ENCODE measurements at places on chromosomes 4 and X.

GRCh38 chr4:161990721-161991120 lies 173.1 kb downstream of the FSTL5 start:
- DNase-seq: no peak

DNA sequence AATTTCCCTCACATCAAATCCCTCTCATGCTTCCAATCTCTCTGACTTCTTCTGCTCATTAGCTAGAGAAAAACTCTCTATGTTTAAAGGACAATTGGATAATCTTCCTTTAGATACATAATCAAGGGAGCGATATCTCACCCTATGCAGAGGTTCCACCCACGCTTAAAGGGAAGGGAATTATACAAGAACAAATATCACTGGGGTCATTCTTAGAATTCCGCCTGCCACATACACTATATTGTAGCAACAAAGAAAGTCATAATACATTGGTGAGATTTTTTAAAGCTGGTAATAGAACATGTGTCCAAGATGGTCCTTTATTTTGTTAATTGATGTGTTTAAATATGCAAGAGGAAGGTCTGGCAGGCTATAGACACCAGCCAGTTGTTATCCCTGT lies 31.5 kb downstream of the NKX6-1 start:
- DNase-seq: no peak

DNA sequence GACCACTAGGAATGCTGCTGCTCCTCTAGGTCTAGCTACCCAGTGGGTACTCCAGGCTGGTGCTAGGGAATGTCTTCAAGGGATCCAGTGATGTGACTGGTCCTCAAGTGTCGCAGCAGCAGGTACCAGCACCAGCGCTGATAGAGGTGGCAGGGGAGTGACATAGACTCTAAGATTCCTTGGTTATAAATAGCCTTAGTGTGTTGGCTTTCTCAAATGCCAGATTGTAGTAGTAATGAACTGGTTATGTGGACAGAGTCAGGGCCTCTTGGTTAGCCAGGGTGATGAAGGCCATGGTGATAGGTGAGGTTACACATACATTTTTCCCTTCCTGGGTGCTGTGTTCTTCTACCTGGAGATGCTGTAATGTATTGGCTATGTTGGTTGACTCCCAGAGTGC lies 38.3 kb downstream of the DCLK2 start:
- no peak for DNase-seq

DNA sequence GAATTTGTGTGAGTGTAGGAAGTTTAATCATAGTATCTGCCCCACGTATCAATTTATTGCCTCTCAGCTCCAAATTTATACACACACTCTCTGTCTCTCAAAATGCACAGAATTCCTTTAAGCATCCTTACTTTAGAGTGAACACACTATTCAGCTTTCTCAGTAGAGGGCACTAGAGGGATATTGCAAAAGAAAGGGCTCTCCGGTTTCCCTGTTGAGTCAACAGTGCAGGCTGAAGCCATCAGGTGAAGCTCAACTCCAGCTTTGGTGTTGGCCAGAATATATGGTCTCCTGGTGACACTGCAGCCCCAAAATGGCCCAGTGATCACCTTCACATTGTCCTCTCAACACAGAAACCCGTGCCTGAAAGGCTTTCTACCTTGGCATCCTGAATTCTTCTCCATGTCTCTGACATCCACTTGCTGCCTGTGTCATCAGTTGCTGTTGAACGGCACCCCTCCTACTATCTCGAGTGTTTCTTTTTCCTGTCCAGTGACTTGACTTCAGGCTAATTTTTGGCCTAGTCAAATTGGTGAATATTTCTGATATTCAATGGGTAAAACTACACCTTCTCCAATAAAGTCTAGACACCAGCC lies 670.5 kb downstream of the GABRG1 start:
- DNase-seq: no peak

DNA sequence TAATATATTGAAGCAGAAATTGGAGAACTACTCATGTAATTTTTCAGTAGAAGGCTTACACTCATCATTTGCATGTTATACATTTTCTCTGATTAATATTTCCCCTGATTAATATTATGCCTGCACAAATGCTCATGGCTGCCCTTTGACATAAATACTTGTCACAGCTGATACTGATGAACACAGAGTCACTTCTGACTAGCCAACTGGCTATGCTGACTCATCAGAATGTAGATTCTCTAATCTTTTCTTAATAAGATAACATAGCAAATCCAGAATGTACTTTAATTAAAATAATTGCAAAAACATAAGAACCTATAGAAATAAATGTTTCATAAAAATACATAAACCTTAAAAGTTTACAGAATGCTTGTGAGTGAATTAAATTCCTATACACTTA lies 52.4 kb upstream of the C4orf54 start:
- DNase-seq: no peak

GRCh38 chrX:140524556-140524955 lies 19.7 kb upstream of the SOX3 start:
- no peak for DNase-seq

- no peak for DNase-seq
Observed at GRCh38 chr4:96677499-96677898, 837.6 kb downstream of the PDHA2 start.

DNA sequence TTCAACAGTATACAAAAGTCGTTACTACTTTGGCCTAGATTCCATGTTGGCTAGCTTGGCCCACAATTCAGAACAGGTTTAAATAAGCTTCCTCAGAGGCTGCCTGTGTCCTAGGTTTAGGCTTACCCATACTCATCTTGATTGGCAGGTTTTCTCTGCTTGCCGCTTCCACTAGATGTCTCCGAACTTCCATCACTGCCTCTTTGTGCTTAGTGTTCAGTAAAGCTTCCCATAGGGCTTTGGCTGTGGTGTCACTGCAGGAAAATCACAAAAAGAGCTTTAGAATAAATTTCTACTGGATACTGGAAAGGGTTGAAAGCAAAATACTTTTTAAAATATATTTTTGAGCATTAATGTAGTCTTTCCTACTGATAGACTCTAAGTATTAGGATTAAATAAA lies 52.4 kb downstream of the SCFD2 start:
- no peak for DNase-seq

GRCh38 chrX:44303119-44303518 lies 40.4 kb downstream of the EFHC2 start:
- no peak for DNase-seq

DNA sequence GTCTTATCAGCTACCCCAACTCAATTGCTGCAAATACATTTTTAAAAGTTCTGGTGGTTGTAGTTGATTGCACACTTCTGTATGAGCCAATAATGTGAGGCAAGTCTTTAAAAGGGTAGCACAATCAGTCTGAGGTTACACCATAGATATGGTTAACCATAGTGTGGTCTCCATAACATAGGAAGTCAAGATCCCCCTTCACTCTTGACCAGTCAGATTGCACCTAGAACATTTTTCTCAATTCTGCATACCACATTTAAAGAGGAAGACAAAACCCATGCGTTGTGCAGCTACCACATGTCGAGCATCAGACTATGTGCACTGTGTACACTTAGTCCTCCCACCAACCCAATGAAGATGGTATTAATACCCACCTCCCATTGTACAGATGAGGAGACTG lies 26.5 kb upstream of the CYBB start:
- DNase-seq: no peak

DNA sequence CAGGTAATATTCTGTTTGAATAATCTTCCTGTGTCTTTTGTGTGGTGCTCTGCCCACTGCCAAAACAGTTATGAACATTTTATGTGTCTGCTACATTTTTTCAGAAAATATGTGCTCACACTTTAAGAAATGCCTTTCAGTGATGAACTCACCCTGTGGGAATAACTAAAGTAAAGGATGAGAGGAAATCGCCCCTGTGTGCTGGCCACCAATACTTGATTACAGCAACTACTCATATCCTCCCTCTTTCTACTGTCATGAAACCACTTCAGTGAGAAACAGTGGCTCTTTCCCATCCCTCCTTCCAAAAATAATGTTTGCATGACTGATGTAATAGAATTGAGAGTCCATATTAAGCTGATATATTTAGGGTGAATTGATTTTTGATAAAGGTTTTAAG lies 900.9 kb downstream of the RAB28 start:
- DNase-seq: no peak

- no peak for DNase-seq
Observed at GRCh38 chr4:8854931-8855330, 16.7 kb downstream of the HMX1 start.

DNA sequence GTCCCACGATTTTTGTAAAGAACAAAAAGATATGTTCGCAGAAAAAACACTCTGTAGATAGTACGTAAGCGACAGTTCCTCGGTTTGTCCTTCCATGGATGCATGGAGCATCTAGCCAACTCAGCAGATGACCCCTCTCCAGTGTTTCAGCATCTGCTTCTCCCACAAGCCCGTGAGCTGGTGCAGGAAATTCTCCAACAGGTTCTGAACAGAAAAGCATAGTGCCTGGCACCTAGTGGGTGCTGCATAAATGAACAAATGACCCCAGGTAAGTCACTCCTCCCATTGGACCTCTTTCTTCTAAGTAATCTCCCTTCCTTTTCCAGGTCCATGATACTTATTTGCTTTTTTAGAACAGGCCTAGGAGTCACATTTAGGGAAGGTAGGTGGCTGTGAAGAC lies 966 bp upstream of the KIAA0232 start:
- no peak for DNase-seq

GRCh38 chrX:77444075-77444474 lies 3.1 kb upstream of the FGF16 start:
- no peak for DNase-seq

DNA sequence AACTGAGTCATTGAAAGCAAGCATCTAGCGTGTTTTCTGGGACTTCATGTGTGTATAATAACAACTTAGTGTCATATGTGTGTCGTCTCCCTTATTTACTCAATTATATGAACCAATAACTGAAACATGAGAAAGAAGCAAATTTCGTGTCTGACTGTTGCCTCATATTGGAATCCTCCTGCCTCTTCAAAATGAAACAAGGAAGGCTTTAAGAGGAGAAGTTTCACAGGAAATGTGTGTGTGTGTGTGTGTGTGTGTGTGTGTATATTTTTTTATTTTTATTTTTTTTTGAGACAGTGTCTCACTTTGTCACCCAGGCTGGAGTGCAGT lies 145.8 kb upstream of the SFRP2 start:
- DNase-seq: no peak

DNA sequence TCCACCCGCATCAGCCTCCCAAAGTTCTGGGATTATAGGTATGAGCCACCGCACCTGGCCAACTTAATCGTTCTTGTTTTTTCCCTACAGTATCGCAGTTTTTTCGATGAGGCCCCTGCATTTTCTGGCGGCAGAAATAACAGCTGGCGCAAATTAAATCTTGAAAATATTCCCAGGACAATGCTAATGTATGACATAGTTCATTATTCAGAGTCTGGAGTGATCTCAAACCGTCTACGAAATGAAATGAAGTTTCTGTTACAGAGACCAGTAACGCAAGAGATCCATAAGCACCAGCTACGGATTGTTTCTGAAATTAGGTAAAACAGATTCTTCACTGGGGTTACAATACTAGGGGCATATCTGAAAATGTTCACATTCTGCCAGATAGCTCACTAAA lies 27.3 kb downstream of the CXorf58 start:
- DNase-seq: no peak

DNA sequence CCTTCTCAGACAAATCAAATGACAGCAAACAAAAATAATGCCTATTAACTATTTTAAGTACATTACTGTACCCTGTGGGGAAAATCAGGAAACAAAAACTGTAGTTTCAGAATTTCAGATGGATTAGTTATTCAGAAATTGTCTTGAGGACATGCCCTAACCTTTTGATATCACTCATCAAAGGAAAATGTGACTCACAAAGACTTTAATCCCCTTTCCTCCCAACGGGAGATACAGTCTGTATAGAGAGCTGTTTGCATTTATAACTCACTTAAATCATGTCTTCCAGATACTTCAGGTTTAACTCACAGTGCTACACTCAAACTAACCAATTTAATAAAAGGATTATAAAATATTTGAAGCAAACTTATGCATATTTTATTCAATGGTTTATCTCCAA lies 304.0 kb downstream of the MAPK10 start:
- no peak for DNase-seq

DNA sequence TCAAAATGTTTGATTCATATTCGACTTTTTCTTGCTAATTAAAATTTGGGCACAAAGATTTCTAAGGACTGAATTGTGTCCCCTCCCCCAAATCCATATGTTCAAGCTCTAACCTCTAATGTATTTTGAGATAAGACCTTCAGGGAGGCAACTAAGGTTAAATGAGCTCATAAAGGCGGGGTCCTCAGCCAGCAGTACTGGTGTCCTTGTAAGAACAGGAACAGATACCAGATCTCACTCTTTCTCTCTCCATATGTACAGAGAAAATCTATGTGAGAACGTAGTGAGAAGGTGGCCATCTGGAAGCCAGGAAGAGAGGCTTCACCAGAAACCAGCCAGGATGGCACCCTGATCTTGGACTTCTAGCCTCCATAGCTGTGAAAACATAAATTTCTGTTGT lies 116.9 kb downstream of the VEGFC start:
- DNase-seq: no peak

GRCh38 chr4:38868059-38868960 lies 704 bp downstream of the FAM114A1 start:
- no peak for DNase-seq

- DNase-seq: no peak
Observed at GRCh38 chr4:147219145-147219544, 261.8 kb upstream of the EDNRA start.

DNA sequence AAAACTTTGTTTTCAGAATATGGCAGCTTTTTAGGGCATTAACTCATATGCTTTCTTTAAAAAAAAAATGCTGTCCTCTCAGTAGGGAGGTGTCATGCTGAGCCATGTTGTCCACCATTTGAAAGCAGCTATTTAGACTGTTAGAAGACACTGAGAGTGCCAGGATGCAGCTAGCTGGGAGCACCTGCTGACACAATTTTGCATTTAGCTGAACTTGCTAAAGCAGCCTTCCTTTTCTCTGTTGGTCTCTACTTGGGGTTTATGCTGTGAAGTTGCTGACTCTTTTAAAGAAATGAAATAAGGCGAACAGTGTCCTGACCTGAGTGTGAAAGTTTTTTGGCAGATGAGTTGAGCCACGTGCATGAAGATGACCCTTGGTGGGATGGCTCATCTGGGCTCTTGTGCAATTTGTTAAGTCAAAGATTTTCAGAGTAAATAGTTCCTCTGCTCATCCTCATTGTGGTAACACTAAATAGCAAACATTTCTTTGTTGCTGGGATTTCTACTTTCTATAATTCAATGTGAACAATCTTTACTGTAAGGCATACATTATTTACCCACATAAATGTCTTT lies 64.5 kb downstream of the CDS1 start:
- no peak for DNase-seq

Measured in stimulated activated CD4-positive, alpha-beta T cell treated with anti-CD3 and anti-CD28 coated beads, Interleukin-1b, Interleukin-23, amount 100 ng/mL, for 1 hour (primary cell).